ENCODE measurements at places on chromosomes 16 and 17.
A peak's percentile ranks its signal among the peaks of the same experiment; 100 is the strongest.

GRCh38 chr16:87436225-87437172 lies 44.4 kb downstream of the MAP1LC3B start:
- DNase-seq: peak; percentile 53

GRCh38 chr16:3983081-3983520 lies 102.6 kb upstream of the CREBBP start:
- peak; percentile 52 for DNase-seq

DNA sequence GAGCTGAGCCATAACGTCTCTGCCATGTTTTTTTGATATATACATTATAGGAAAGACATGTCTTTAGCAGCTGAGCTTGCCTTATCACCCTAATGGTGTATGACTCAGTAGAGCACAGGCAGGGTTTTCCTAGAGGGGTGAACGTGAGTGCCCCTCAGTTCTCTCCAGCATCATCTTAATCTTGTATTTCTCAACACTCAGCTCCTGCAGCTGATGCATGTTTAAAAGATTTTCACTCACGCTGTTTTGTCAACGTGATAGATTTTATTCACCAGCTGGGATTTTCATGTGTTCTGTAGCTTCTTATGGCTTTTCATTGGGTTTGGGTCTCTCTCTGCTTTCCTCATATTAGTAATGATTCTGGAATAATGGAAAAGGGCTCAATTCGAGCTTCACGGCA lies 186.0 kb upstream of the PMFBP1 start:
- DNase-seq: no peak

GRCh38 chr17:70169709-70170597 lies 621 bp downstream of the KCNJ2 start:
- DNase-seq: no peak

DNA sequence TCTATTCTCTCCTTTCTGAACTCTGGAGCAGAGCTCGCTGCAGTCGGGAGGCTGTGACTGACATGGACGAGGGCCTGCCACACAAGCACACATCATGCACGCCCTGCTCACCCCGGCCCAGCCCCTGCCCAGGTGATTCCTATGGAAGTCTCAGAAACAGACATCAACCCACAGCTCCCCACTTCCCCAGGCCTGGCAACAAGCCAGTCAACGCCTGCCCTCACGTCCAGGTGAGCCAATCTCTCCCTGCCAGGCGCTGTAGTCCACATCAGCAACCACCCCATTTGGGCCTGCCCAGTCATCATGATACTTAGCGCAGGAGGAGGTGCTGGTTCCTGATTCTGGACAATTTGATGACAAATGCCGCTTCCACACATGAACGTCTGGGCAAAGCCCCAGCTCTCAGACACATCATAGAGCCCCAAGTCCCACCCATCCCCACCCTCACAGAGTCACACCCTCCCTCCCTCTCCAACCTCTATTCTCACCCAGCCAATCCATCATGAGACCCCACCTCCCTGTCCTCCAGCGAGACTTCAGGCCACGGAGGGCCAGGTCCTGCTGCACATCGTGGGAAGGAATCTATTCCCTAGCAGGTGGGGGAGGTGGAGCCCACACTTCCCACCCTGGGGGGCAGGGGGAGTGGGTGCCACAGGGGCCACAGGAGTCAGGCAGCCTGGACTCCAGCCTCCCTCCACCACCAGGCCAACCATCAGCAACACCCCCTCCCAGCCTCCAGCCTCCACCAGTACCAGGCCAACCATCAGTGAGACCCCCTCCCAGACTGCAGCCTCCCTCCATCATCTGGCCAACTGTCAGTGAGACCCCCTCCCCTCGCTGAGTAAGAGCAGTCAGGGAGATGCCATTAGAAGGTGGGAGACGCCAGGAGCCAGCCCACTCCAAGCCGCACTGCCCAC lies 33.7 kb upstream of the GSG1L start:
- no peak for DNase-seq

GRCh38 chr17:37769050-37769449 lies 24.2 kb upstream of the HNF1B start:
- no peak for DNase-seq

DNA sequence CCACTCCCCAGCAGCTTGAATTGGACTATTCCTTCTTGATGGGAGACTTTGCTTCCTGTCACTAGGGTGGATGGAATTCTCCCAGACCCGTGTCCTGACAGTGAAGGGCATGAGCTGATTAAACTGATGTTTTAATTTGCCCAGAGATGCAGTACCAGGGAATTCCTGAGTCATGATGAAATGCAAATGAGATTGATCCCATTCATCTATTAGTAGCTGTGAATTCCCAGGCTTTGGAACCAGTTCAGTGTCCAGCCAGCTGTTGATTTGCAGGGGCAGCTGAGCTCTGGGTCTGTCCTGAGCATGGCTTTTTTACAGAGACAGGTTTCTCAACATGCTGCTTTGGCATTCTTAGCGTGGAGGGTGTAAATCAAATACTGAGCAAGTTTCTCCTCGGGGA lies 157.9 kb downstream of the PITPNC1 start:
- DNase-seq: no peak

DNA sequence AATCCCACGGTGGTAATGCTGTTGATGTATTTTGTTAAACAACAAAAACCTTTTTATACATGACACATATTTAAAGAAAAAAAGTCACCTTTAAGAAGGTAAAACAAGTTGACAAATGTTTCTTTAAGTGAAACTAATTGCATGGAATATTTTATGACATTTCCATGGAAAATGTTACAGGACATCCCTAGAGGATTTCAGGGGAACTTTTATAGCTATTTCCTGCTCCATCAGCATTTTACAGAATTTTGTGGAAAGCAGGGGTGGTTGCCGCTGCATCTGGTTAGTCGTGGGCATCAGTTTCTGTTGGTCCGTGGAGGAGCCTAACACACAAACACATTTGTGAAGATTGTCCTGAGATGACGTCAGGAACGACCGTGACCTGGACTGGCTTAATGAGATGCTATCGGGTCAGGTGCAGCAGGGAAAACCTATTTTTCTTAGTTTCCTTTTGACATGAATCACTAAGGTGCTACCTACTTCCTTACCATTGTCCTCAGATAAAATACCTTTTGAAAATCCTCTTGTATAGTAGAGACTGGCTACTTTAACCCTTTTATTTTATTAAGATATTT lies 305.1 kb downstream of the MAP2K6 start:
- DNase-seq: no peak

DNA sequence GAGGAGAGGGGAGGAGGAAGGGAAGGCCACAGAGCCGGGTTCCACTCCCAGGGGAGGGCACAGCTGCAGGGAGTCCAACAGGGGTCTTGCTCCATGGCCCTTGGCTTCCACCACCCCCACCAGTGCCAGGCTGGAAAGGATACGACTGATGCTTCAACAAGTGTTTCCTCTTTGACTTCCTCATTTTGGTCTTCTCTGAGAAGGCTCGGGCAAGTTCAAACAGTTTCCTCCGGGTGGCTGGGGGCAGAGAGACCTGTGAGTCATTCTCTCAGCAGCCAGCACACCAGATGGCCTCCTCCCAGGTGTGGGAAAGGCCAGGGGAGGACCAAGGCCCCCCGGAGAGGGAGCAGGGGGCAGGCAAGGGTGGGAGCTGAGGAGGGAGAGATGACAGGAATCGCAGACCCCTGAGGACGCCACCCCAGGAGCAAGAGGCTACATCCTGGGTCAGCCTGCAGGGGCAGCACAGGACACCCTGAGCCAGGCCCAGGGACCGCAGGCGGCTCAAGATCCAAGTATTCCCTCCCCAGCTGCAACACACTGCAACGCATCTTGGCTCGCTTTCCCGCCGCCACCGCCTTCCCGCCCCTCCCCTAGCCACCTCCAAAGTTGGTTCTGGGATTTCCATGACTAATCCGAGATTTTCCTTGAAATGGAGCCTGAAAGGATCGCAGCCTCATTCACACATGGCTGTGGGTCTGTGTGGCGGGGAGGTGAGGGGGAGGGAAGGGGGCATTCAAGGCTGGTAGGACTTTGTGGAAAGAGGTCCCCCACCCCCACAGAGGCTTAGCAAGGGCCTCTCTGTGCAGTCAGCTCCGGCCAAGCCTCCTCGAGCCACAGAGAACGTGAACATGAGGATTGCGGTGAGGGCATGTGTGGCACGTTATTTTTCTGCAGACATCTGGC lies 18.4 kb upstream of the MRPS23 start:
- DNase-seq: peak; percentile 40

DNA sequence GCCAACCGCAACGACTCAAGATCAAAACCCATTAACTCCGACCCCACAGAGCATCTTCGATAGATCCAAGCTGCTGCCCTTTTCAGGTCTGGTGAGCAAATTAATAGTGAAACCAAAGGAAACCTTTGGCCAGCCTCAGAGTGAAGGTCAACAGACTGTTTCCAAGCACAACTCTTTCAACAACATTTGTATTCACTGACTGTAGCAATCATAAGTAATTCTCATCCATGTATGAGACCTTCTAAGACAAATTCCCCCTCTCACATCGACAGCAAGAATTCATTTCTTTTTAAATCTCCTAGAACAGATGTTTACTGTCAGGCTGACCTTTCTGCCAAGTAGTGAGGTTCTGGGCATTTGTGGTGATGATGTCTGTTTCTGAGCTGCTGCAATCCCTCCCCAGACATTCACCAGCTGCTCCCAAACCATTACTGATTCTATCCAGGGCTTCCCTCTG lies 64.2 kb downstream of the SLC39A11 start:
- DNase-seq: no peak

DNA sequence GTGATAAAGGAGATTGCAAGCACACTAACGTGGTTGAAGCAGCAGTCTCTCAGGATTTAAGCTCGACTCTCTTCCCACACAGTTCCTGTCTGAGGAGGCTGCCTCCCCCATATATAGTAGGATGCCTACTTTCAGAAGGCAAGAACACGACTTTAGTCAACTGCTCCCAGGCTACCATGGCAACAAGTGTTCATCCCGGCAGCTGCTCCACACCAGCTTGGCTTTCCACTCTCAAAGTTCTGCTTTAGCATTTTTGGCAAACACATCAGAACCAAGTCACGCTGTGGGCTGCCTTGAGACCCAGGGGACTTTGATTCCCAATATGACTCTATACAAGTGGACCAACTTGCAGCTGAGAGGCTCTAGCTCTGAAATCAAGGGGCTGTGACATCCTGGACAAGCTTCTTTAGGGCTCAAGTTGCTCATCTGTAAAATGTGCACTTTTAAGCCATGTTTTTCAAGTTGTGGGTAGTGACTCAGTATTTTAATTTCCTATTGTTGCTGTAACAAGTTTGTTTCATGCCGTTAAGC lies 16.5 kb downstream of the ZP2 start:
- no peak for DNase-seq

- no peak for DNase-seq
Measured at GRCh38 chr16:88382491-88383400, at the start of gene ZNF469. Gene ZNF469, plus strand, starts transcription at chr16:88382959. Its CDS starts 44,512 bp downstream, at chr16:88427471.

- DNase-seq: no peak
Measured at GRCh38 chr17:35368081-35368830, 5.2 kb downstream of the SLFN11 start.

DNA sequence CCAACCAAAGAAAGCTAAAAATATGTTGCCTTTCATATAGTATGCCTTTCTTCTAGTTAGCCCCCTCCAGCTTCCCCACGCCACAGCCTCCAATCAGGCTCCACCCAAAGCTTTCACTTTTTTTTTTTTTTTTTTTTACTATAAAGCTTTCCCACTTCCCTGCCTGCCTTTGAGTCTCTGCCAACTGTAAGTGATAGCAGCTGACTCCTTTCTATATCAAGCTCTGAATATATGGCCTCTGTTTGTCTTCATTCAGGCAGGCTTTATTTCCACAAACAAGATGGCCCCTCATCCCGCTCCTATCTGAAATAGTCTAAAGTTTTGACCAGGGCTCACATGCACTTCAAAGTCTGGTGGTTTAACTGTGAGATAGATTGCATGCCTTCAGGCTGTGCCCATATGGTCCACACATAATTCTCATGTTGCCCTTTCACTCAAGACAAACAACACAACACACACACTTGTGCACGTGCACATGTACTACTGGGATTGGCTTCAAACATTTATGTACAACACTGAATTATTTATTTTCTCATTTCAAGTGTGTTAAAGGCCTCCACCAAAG lies 39.8 kb upstream of the DYNLRB2 start:
- DNase-seq: no peak

DNA sequence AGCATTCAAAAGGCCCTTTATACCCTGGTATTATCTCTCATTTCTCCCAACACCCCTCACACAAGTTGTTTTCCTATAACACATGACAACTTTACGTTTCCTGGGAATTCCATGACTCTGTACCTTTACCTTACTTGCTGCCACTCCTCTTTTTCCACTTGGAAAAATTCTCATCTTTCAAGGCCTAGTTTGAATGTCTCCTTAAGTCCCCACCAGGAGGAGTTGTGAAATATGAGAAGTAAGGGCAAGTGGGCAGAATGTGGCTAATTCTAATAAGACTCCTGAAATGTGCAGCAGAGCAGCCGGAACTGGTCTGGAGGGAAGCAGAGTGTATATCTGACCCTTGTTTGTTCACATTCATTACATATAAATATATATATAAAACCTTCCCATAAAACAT lies 39.7 kb downstream of the BRCA1 start:
- no peak for DNase-seq

DNA sequence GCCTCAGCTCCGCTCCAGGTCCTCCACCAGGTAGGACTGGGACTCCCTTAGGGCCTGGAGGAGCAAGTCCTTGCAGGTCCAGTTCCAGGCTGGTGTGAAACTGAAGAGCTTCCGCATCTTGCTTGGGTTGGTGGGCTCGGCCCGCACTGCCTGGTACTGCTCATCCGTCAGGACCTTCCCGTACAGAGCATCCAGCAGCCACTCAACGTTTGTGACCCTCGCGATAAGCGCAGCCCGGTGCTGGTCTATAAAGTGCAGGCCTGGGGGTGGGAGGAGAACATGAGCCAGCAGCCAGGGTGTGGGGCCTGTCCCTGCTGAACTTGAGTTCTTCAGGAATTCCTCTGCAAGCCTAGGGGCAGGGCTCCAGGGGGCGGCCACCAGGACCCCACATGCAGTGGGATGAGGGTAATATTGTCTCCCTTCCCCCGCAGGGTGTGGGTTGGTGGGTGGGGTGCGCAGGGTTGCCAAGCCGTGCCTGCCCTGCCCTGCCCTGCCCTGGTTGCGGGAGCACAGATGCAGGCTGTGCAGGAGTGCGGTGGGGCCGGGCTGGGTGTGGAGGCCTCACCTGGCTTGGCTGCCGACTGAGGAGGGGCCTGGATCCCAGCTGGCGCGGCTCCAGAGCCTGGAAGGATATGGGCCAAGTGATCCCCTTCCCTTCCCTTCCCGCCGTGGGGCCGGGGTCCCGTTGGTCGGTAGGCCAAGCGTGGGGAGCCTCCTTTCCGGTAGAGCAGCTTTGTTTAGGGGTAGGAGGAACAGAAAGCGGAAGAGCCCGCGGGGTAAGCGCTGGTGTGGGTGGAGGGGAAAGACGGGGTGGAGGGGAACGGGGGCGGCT lies 762 bp downstream of the PYCARD start:
- DNase-seq: no peak

DNA sequence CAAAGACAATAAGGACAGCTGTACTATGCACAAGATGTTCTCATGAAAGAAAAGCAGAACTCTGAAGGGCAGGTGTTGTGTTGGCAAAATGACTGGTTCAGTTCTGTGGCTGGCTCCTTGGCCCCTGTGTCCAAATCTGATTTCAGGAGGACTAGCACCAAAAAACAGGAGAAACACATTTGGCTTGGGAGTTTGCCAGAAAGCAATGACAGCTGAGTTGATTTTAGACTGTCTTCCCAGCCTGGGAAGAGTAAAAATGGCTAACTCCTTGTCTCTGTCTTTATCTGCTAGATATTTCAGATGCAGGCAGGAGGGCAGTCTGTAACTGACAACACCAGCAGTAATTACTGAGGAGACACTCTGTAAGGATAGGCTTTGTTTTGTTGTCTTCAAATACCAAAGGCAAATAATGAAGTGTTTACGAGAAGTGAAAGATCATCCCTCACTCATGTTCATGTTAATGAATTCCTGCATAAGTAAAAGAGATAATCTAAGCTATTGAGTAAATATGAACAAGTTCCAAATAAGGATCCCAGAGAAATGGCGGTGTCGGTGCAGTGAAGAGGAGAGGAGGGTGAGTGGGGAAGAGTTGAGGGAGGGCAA lies 989.0 kb downstream of the CDH11 start:
- no peak for DNase-seq

All from activated naive CD8-positive, alpha-beta T cell treated with anti-CD3 and anti-CD28 coated beads for 36 hours (primary cell).